Neural crest cell (in vitro differentiated cells): ENCODE measurements at places on chromosomes 13 and 19. TPM values are rescaled to one million over a fixed set of nuclear protein-coding genes. Genes with fewer than 3 reads are reported as not detected.

GRCh38 chr19:18558604-18559003 is 934 bp downstream of the KXD1 start:
- peaks cover 13% of the 10 kb centered on the region for H3K4me1 ChIP-seq
- H3K27me3 ChIP-seq = no peaks in the 10 kb centered on the region
- H3K36me3 ChIP-seq = no peaks in the 10 kb centered on the region
- DNase-seq = no peak
- H3K27ac ChIP-seq = peak overlapping the region; percentile 2

GRCh38 chr13:32737679-32738078 is 151.4 kb downstream of the PDS5B start:
- no peaks in the 10 kb centered on the region for H3K27me3 ChIP-seq
- no peak overlapping the region for H3K4me3 ChIP-seq
- peaks cover 5% of the 10 kb centered on the region for H3K36me3 ChIP-seq
- H3K27ac ChIP-seq = no peak overlapping the region

- DNase-seq = no peak
- H3K27me3 ChIP-seq = no peaks in the 10 kb centered on the region
- H3K4me3 ChIP-seq = no peak overlapping the region
- no peaks in the 10 kb centered on the region for H3K36me3 ChIP-seq
- no peak overlapping the region for H3K27ac ChIP-seq
Measured at GRCh38 chr19:3818918-3819317, 32.7 kb upstream of the MATK start.

GRCh38 chr13:80141123-80141849 is 199.6 kb downstream of the SPRY2 start:
- H3K4me1 ChIP-seq = peaks cover 39% of the 10 kb centered on the region
- no peak for DNase-seq
- H3K36me3 ChIP-seq = no peaks in the 10 kb centered on the region
- H3K27ac ChIP-seq = peak overlapping the region; percentile 69
- no peaks in the 10 kb centered on the region for H3K27me3 ChIP-seq
- no peak overlapping the region for H3K4me3 ChIP-seq

GRCh38 chr13:21833921-21834320 is 163.0 kb downstream of the FGF9 start:
- no peak overlapping the region for H3K27ac ChIP-seq
- H3K36me3 ChIP-seq = no peaks in the 10 kb centered on the region
- no peak overlapping the region for H3K4me3 ChIP-seq

DNA sequence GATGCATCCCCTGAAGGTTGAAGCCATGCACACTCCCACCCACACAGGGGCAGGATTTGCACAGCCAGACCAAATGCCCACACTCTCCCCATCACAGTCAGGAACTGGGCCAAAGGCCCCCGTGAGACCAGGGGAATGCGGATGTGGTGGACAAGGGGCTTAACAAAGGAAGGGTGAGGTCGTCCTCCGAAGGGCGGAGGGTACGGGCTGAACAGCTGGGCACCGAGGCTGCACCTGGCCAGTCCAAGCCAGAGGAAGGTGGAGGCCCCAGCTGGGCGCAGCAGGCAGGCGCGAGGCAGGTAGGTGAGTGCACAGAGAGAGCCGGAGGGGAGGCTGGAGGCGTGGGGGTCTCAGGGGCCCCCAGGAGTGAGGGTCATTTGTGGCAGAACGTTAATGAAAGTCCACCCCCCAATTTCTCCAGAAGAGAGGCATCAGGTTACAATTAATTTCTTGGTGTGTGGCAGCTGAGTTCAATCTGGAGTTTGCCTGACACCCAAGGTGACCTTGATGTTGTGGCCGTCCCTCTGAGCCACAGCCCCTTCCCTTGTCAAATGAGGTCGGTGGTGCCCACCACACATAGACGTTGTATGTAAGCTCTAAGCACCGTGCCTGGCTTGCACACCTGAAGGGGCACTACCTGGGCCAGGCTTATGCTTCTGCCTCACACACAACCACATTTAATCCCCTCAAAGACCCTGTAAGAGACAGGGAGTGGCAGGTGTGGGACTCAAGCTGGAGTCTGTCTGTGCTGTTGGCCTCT is 2.9 kb downstream of the KLK15 start:
- no peak for DNase-seq
- peaks cover 4% of the 10 kb centered on the region for H3K4me1 ChIP-seq
- peak overlapping the region; percentile 6 for H3K4me3 ChIP-seq
- H3K36me3 ChIP-seq = peaks cover 3% of the 10 kb centered on the region

The IFNL1 gene
- not detected in 2 replicates for total RNA-seq

- H3K27ac ChIP-seq = peak overlapping the region; percentile 86
- H3K4me1 ChIP-seq = peaks cover 28% of the 10 kb centered on the region
- H3K36me3 ChIP-seq = no peaks in the 10 kb centered on the region
- DNase-seq = peak; percentile 50
Measured at GRCh38 chr19:55341171-55341588, 1.5 kb downstream of the KMT5C start.

- peaks cover 20% of the 10 kb centered on the region for H3K4me1 ChIP-seq
- DNase-seq = no peak
- H3K27me3 ChIP-seq = peaks cover 34% of the 10 kb centered on the region
- H3K4me3 ChIP-seq = peak within 1 kb of the TSS; percentile 32
- H3K27ac ChIP-seq = no peak within 1 kb of the TSS
- no peaks in the 10 kb centered on the region for H3K36me3 ChIP-seq
Measured at GRCh38 chr19:50418176-50419021, at the start of gene SPIB. TSS of gene SPIB (plus strand) at chr19:50418938. CDS start at chr19:50418963, 25 bp downstream.

DNA sequence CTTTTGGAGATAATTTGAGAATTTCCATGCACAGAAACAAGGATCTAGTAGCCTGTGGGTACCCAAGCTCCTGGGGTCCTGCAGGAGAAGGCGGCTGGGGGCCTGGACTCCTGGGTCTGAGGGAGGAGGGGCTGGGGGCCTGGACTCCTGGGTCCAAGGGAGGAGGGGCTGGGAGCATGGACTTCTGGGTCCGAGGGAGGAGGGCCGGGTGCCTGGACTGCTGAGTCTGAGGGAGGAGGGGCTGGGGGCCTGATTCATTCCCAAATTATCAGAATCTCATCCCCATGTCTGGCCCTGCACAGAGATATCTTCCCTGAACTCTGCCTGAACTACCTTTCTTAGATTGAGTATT is 520 bp upstream of the RDH13 start:
- H3K27ac ChIP-seq = no peak overlapping the region
- no peak for DNase-seq
- H3K27me3 ChIP-seq = peaks cover 52% of the 10 kb centered on the region

The FKRP gene
- 31.9 and 38.6 TPM in 2 replicates for total RNA-seq

GRCh38 chr13:91369441-91369831 is 21.9 kb downstream of the MIR17HG start:
- no peak for DNase-seq
- H3K4me3 ChIP-seq = no peak overlapping the region
- no peak overlapping the region for H3K27ac ChIP-seq
- no peaks in the 10 kb centered on the region for H3K4me1 ChIP-seq
- no peaks in the 10 kb centered on the region for H3K27me3 ChIP-seq

The SKA3 gene
- 35.0 and 36.0 TPM in 2 replicates for total RNA-seq

The PROZ gene
- not detected in 2 replicates for total RNA-seq

- H3K27me3 ChIP-seq = no peaks in the 10 kb centered on the region
- no peaks in the 10 kb centered on the region for H3K36me3 ChIP-seq
- H3K4me1 ChIP-seq = peaks cover 29% of the 10 kb centered on the region
- no peak for DNase-seq
- no peak overlapping the region for H3K4me3 ChIP-seq
Measured at GRCh38 chr13:30895773-30896172, 10.3 kb upstream of the MEDAG start.

- H3K36me3 ChIP-seq = peaks cover 7% of the 10 kb centered on the region
- H3K4me3 ChIP-seq = no peak overlapping the region
- H3K27ac ChIP-seq = no peak overlapping the region
Measured at GRCh38 chr19:8526345-8527091, 12.6 kb upstream of the ZNF414 start.

- H3K4me3 ChIP-seq = peak overlapping the region; percentile 95
- H3K36me3 ChIP-seq = no peaks in the 10 kb centered on the region
- H3K4me1 ChIP-seq = peaks cover 44% of the 10 kb centered on the region
Measured at GRCh38 chr19:40282920-40283319, 2.2 kb downstream of the AKT2 start.

DNA sequence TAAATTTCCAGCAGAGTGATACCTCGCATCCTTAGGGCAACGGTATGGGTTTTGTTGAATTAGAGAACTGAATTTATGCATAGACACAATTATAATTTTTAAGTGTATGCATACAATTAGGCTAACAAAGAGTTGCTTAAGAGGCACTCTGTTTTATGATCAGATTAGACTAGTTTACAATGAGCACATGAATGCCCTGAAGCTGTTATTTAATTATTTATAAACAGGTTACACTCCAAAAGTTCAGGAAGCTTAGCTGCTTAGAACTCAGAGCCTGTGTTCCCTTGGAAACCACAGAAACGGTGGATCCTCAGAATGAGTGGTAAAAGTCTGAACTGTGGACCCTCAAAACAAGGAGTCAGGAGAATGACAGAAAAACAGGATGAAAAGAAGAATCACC is 72.5 kb upstream of the FBXL3 start:
- peaks cover under 1% of the 10 kb centered on the region for H3K4me1 ChIP-seq
- H3K27ac ChIP-seq = no peak overlapping the region
- H3K27me3 ChIP-seq = no peaks in the 10 kb centered on the region

GRCh38 chr19:38277969-38278680 is 13.8 kb downstream of the SPINT2 start:
- H3K4me3 ChIP-seq = no peak overlapping the region
- H3K4me1 ChIP-seq = peaks cover 21% of the 10 kb centered on the region
- no peak for DNase-seq
- no peaks in the 10 kb centered on the region for H3K36me3 ChIP-seq

The KIR3DL2 gene
- not detected in 2 replicates for total RNA-seq

GRCh38 chr13:97015661-97016350 is 21.5 kb upstream of the OXGR1 start:
- no peak overlapping the region for H3K27ac ChIP-seq
- no peak for DNase-seq
- H3K27me3 ChIP-seq = peaks cover 23% of the 10 kb centered on the region
- no peaks in the 10 kb centered on the region for H3K36me3 ChIP-seq
- peaks cover 4% of the 10 kb centered on the region for H3K4me1 ChIP-seq

DNA sequence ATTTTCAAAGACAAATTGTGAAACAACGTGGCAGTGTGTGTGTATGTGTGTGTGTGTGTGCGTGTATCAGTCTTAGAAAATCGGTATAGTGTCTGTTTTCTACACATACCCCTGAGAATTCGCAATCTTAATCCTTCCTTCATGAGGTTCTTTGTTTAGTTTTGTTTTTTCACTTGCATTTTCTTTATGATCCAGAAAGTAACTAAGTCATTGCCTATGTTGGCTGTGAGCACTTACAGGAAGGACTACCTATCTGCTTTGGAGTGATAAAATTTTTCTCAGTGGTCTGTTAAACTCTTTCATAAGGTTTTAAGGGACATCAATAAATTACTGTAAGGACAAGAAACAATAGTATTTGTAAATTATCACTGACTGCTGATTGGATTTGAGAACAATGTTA is 1587.1 kb downstream of the PCDH9 start:
- no peaks in the 10 kb centered on the region for H3K36me3 ChIP-seq
- no peak overlapping the region for H3K4me3 ChIP-seq
- H3K4me1 ChIP-seq = no peaks in the 10 kb centered on the region
- no peaks in the 10 kb centered on the region for H3K27me3 ChIP-seq
- DNase-seq = no peak

The CEACAM8 gene
- not detected in 2 replicates for total RNA-seq

DNA sequence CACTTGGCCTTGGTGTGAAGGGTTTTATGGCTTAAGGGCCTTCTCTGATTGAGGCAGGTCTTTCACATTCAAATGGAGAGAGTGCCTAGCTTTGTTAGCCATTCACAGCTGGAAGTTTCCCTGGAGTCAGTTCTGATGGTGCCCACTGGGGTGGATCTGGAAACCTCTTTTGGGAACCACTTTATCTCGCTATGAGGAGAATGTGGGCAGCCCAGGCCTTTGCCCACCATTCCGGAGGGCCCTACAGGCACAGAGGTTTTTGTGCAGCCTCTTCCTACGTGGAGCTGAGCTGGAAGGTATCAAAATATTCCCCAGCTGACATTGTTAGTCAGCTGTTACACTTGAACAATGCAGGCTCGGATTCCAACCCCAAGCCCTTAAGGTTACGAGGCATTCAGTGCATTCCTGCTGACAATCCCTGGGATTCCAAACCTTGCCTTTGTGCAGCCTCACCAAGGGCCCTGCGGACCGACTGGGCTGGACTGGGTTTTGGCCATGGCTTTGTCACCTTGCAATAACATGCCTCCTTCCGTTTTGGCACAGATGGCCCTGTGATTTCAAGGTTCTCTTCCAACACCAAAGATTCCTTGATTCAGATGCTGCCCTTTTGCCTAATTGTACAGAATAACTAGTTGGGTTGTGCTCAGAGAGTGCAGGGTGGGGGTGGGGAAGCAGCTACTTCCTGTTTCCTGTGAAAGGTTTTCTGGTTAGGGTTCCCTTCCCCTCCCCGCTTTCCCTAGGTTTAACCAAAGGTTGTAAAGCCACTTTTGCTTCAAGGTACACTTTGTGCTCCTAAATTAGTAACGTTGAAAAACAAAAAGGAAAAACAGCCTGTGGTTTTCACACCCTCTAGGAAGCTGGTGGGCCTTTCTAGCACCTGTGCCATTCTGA is 27.0 kb downstream of the SAE1 start:
- no peaks in the 10 kb centered on the region for H3K27me3 ChIP-seq
- peak; percentile 47 for DNase-seq
- peaks cover 29% of the 10 kb centered on the region for H3K36me3 ChIP-seq
- H3K27ac ChIP-seq = peak overlapping the region; percentile 90

The PTPRS gene
- total RNA-seq = 333 and 357 TPM in 2 replicates

The ZNF429 gene
- total RNA-seq = 16.0 and 17.7 TPM in 2 replicates

DNA sequence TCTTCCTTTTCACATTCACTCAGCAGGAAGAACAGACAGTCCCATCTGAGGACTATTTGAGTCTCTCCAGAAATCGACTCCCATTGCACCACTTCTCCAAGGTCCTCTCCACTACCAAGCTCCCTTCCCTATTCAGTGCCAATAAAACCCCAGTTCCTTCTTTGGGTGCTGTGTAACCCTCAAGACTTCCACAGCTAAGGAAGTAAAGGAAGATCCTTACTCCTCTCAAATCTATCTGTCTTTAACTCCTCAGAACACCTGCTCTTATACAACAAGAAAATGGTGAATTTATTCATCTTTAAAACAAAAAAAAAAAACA is 29.2 kb upstream of the TM9SF2 start:
- H3K4me3 ChIP-seq = no peak overlapping the region
- no peaks in the 10 kb centered on the region for H3K36me3 ChIP-seq
- no peak overlapping the region for H3K27ac ChIP-seq
- peaks cover 7% of the 10 kb centered on the region for H3K4me1 ChIP-seq

The ZNF846 gene
- total RNA-seq = 7.6 and 11.0 TPM in 2 replicates

DNA sequence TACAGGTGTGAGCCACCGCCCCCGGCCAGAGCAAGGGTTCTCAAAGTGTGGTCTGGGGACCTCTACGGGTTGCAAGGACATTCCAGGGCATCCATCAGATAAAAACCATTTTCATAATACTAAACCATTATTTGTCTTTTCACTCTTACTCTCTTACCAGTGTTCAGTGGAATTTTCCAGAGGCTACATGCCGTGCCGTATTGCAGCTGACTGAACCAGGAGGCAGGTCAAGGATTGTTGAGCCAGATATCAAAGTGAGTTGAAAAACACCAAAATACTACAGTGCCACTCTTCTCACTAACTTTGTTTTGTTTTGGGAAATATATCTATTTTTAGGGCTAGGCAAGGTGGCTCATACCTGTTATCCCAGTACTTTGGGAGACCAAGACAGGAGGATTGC is 7.2 kb upstream of the PNMA8B start:
- no peak for DNase-seq
- peak overlapping the region; percentile 19 for H3K27ac ChIP-seq
- no peaks in the 10 kb centered on the region for H3K27me3 ChIP-seq
- no peaks in the 10 kb centered on the region for H3K36me3 ChIP-seq
- H3K4me1 ChIP-seq = peaks cover 22% of the 10 kb centered on the region

- H3K27ac ChIP-seq = no peak overlapping the region
- peaks cover 4% of the 10 kb centered on the region for H3K4me1 ChIP-seq
- H3K36me3 ChIP-seq = no peaks in the 10 kb centered on the region
- no peak overlapping the region for H3K4me3 ChIP-seq
- H3K27me3 ChIP-seq = peaks cover 15% of the 10 kb centered on the region
Measured at GRCh38 chr19:18401580-18402112, 4.2 kb upstream of the LRRC25 start.
